Retina (tissue), 1 donor: ENCODE measurements at places on chromosomes 2 and 18.

GRCh38 chr2:106062627-106063026 lies 131.5 kb downstream of the UXS1 start:
- DNase-seq: no peak

- no peak for DNase-seq
Observed at GRCh38 chr2:124514236-124514635, 489.1 kb downstream of the CNTNAP5 start.

- DNase-seq: no peak
Observed at GRCh38 chr18:8858888-8859511, 153.6 kb downstream of the MTCL1 start.

GRCh38 chr2:47512581-47513083 lies 109.7 kb downstream of the MSH2 start:
- DNase-seq: no peak

DNA sequence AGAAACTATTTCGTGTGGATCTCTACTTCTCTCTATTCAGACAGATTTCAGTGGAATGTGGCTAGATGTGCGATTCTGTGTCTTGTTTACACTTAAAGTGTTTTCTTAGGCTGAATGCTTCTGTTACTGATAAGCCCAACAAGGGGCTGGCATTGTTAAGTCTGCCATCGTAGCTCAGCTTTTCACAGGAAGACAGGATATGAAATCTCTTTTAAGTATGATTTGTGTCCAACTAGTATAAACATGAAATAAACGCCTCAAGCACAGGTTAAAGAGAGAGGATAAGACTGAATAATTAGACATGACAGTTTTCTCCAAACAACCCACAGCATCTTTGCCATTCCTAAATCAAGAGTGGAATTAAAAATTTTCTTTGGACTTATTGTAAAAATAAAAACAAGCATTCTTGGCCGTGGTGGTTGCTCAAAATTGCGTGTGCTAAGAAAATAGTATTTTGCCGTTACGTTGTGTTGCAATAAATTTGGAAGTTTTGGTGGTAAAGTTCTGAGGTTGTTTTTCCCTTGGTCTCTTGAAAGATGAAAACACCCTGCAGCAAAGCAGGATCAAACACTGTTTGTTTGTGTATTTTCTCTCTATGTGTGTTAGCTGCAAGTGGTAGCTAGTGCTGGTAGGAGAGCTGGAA lies 1.0 kb downstream of the VIT start:
- DNase-seq: no peak

GRCh38 chr2:75545922-75546321 lies 14.8 kb downstream of the EVA1A start:
- no peak for DNase-seq

- DNase-seq: no peak
Observed at GRCh38 chr2:96580771-96581170, 44.2 kb downstream of the ARID5A start.

- DNase-seq: no peak
Observed at GRCh38 chr18:799943-800342, 12.1 kb downstream of the YES1 start.

DNA sequence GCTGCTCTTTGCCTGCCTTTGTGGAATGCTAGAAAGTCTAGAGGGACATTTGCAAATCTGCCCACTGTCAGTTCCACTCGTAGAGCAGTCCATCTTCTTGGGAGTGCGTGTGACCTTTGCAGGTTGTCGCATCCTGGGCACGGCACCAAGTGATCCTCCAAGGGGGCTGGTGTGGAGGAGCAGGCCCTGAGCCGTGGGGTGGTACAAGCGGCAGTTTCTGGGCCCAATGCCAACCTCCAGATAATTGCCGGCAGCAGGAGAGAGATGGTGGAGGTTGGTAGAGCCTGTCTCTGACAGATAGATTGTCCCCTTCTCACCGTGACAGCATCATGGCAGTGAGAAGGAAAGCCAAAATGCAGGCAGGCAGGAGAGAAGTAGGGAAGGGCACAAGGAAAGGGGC lies 150.7 kb upstream of the SLC14A2 start:
- no peak for DNase-seq

DNA sequence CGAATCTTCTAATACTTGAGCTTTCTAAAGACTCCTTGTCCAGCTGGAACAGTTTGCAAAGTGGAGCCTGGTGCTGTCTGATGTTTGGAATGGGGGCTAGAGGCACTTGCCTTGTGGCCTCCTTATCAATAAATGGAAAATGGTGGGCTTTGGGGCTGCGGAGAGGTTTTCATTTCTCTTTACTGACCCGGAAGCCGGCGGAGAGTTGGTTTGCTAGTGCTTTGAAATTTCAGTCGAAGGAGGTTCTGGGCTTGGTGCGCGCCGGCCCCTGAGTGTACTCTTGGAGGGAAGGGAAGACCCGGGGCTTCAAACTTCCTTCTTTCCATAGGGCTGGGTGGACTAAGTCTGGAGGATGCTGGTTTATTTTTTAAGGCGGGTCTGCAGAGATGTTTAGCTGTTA lies 714 bp downstream of the RPIA start:
- no peak for DNase-seq
